Mesothelial cell of epicardium (in vitro differentiated cells): ENCODE measurements at places on chromosomes 16 and 17.

DNA sequence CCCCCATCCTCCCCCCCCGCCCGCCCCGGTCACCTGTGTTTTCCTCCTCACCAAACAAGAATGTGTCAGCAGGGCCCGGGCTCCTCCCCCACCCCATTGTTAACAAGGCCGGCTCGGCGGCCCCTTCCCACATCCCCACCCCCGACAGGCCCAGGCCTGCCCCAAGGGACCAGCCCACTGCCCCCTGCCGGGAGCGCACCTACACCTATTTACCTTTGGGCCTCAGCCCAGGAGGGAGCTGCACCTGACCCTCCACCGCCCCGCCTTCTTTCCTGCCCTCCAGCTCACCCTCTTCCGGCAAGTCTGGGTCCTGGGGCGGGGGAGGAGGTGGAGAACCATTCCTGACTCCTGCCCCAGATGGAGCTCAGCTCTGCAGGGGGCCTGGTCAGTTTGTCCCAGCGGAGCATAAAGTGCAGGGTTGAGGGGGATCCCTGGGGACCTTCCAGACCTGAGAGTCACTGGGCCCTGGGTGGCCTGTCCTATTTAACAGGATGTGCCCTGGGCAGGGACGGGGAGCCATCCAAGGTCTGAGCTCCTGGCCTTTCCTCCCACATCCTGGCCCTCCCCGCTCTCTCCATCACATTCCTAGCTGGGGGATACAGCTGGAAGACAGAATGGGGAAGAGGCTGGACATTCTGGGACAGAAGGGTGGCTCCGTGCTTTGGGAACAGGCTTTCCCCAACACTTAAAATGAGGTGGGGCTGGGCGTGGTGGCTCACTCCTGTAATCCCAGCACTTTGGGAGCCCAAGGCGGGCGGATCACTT lies 8.3 kb downstream of the FOXJ1 start:
- H3K27ac ChIP-seq, result peak overlapping the region; percentile 75
- peaks cover 46% of the 10 kb centered on the region for H3K4me1 ChIP-seq
- H3K27me3 ChIP-seq, result peaks cover 61% of the 10 kb centered on the region
- no peak for DNase-seq
- no peaks in the 10 kb centered on the region for H3K36me3 ChIP-seq

DNA sequence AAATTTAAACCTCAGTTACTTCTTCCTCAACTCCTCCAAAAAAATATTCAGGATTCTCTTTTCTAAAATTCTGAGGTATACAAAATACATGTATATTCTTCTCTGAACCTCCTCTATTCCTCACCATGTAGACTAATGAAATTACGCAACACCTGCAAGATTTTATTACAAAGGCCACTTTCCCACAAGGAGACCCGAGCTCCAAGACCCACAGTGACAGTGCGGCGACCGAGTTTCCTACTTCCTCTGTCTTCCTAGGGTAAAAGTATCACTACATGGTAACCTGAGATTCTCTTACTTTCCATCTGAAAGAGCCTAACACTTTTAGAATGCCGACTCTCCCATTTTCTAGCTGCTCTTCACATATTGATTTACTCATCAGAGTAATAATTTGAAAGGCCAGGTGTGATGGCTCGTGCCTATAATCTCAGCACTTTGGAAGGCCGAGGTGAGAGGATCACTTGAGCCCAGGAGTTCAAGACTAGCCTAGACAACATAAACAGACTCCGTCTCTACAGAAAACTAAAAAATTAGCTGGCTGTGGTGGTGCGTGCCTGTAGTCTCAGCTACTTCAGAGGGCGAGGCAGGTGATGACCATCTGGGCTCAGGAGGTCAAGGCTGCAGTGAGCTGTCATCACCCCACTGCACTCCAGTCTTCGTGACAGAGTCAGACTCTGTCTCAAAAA lies 35.7 kb downstream of the CYTH1 start:
- H3K4me3 ChIP-seq, result no peak overlapping the region
- H3K36me3 ChIP-seq, result peaks cover 12% of the 10 kb centered on the region
- H3K27me3 ChIP-seq, result no peaks in the 10 kb centered on the region
- peaks cover 10% of the 10 kb centered on the region for H3K4me1 ChIP-seq
- DNase-seq, result no peak
- no peak overlapping the region for H3K27ac ChIP-seq

DNA sequence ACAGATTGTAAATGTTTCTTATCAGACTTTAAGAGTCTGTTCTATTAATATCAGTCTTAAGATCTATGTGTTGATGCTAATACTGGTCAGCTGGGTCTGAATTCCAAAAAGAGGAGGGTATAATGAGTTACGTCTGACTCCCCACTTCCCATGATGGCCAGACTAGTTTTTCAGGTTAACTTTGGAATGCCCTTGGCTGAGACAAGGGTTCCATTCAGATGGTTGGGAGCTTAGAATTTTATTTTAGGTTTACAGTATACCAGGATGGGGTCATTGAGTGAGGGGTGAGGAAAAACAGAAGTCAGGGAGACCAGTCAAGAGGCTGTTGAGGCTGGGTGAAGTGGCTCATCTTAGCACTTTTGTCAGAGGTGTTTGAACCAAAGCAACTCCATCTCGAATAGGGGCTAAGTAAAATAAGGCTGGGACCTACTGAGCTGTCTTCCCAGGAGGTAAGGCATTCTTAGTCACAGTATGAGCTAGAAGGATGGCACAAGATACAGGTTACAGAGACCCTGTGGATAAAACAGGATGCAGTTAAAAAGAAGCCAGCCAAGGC lies 2.9 kb upstream of the TMEM231 start:
- no peak overlapping the region for H3K4me3 ChIP-seq

- H3K27me3 ChIP-seq, result no peaks in the 10 kb centered on the region
- H3K4me1 ChIP-seq, result peaks cover 2% of the 10 kb centered on the region
- no peak overlapping the region for H3K4me3 ChIP-seq
- peaks cover 28% of the 10 kb centered on the region for H3K36me3 ChIP-seq
- no peak for DNase-seq
These were observed 48.1 kb upstream of the CHMP6 start for GRCh38 chr17:80943346-80944145.

DNA sequence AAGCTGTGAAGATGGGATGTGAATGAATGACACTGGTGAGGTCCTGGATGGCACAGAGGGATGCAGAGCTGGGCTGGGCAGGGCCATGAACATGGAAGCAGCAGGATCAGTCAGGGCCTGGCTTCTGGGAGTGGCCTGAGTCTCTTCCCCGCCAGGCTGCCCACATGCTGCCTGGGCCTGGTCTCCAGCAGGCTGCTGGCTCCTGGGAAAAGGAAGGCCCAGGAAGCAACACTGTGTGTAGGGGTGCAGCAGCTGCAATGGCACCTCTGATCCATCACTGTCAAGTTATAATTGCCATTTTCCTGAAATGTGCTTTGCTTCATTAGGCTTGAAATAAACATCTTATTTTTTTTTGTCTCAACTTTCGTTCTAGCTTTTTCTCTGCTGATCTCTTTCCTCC lies 260.2 kb upstream of the N4BP1 start:
- no peak overlapping the region for H3K27ac ChIP-seq
- peaks cover 6% of the 10 kb centered on the region for H3K27me3 ChIP-seq
- no peaks in the 10 kb centered on the region for H3K4me1 ChIP-seq
- H3K4me3 ChIP-seq, result no peak overlapping the region

DNA sequence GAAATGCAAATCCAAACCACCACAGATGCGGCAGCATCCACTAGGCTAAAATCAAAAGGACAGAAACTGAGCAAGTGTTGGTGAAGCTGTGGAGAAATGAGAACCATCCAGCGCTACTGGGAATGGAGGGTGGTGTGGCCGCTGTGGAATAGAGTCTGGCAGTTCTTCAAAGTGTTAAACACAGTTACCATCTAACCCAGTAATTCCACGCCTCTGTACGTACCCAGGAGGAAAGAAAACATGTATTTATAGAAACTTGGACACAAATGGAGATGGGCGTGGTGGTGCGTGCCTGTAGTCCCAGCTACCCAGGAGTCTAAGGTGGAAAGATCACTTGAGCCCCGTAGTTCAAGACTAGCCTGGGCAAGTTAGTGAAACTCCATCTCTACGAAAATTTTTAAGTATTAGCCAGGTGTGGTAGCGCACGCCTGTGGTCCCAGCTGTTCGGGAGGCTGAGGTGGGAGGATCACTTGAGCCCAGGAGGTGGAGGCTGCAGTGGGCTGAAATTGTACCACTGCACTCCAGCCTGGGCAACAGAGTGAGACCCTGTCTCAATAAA lies 11.6 kb downstream of the SLC25A10 start:
- H3K4me1 ChIP-seq, result no peaks in the 10 kb centered on the region
- H3K27me3 ChIP-seq, result peaks cover 7% of the 10 kb centered on the region
- no peak overlapping the region for H3K27ac ChIP-seq
- no peak for DNase-seq
- no peak overlapping the region for H3K4me3 ChIP-seq

- H3K4me1 ChIP-seq, result no peaks in the 10 kb centered on the region
- no peak for DNase-seq
- no peak overlapping the region for H3K4me3 ChIP-seq
- no peak overlapping the region for H3K27ac ChIP-seq
These were observed 5.7 kb downstream of the LAT start for GRCh38 chr16:28990375-28991040.

DNA sequence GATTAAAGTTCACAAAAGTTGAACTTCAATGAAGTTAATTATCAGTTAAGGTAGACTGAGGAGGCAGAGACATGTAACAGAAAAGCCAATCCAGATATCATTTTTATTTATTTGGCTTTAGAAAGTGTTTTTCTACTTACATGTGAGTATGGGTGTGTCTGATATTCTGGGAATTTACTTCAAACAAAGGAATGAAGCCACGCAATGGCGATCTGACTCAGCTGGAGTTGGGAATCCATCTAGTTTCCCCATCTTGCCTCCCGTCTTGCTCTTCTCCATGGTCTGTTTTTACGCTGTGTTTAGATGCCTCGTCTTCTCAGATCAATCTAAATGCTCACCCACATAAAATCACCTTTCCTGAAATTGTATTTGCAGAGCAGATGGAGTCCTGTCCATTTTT lies 1.7 kb upstream of the KCNJ16 start:
- H3K4me3 ChIP-seq, result no peak overlapping the region

GRCh38 chr17:40608061-40608581 lies 39.5 kb downstream of the SMARCE1 start:
- H3K4me1 ChIP-seq, result peaks cover 21% of the 10 kb centered on the region
- H3K36me3 ChIP-seq, result no peaks in the 10 kb centered on the region
- no peak for DNase-seq
- H3K4me3 ChIP-seq, result no peak overlapping the region

DNA sequence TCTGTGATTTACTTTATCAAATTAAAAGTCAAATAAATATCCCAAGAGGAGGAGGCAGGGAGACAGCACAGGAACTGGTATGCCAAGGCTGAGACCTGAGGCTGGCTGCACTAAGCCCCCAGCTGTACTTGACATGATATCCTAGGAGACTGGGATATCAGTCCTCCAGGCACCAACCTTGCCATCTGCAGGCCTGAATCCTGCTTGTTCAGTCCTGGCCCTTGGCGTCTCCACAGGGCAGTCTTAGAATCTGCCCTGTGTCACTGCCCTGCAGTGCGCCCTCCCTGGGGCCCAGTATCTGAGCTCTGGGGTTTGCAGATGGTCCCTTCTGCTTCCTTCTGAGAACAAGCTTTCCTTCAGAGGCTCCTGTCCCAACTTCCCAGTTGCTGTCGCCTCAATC lies 75.9 kb downstream of the HS3ST3A1 start:
- DNase-seq, result no peak
- H3K36me3 ChIP-seq, result no peaks in the 10 kb centered on the region
- no peak overlapping the region for H3K4me3 ChIP-seq

- H3K27me3 ChIP-seq, result no peaks in the 10 kb centered on the region
- DNase-seq, result no peak
- no peak overlapping the region for H3K4me3 ChIP-seq
These were observed 157.0 kb downstream of the COPRS start for GRCh38 chr17:31702041-31702440.

- no peaks in the 10 kb centered on the region for H3K27me3 ChIP-seq
- peak overlapping the region; percentile 41 for H3K27ac ChIP-seq
- H3K36me3 ChIP-seq, result peaks cover 38% of the 10 kb centered on the region
- H3K4me3 ChIP-seq, result no peak overlapping the region
These were observed 34.1 kb downstream of the NQO1 start for GRCh38 chr16:69691980-69692911.

- no peak overlapping the region for H3K4me3 ChIP-seq
- DNase-seq, result no peak
- H3K27ac ChIP-seq, result no peak overlapping the region
- H3K36me3 ChIP-seq, result no peaks in the 10 kb centered on the region
- H3K4me1 ChIP-seq, result no peaks in the 10 kb centered on the region
- no peaks in the 10 kb centered on the region for H3K27me3 ChIP-seq
These were observed 25.1 kb downstream of the PLCG2 start for GRCh38 chr16:81804134-81804610.

GRCh38 chr16:62254847-62255246 lies 218.6 kb upstream of the CDH8 start:
- no peaks in the 10 kb centered on the region for H3K36me3 ChIP-seq
- no peak for DNase-seq
- H3K27ac ChIP-seq, result no peak overlapping the region
- H3K27me3 ChIP-seq, result no peaks in the 10 kb centered on the region

DNA sequence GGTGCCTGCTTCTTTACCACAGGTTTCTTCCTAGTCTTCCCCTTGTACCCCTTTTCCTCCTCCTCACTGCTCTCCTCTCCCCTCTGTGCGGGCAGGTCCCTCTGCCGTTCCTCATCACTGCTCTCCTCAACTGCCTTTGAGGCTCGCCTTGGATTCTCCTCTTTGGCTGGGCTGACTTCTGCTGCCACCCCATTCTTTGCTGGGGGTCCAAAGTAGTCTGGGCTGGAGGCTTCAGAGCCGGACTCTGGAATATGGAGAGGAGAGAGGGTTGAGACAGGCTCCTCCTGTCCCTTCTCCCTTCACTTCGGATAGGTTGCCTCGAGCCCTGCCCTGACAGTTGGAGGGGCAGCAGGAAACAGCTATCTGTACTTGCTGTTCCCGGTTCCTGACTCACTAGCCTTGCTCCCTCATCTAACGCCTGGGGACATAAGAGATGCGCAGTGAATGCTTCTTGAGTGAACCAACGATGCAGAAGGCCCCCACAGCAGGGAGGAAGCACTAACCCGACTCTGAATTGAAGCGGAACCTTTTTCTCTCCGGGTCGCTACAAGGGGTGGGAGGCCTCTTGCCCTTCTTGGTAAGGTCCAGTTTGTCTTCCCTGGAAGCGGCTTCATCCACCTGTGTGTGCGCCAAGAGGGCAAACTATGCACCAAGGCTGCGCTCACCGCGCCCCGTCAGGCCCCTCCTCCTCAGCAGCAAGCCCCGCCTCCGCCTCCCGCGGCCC lies 655 bp downstream of the HIRIP3 start:
- peak overlapping the region; percentile 98 for H3K27ac ChIP-seq
- H3K4me3 ChIP-seq, result peak overlapping the region; percentile 99
- peaks cover 20% of the 10 kb centered on the region for H3K4me1 ChIP-seq
